T-helper 2 cell (primary cell): ENCODE measurements at places on chromosomes 7 and 10.

GRCh38 chr7:9181356-9181755 is 747.9 kb downstream of the NXPH1 start:
- DNase-seq = no peak

- DNase-seq = no peak
These were observed 27.8 kb upstream of the EBLN1 start for GRCh38 chr10:22245567-22245966.

DNA sequence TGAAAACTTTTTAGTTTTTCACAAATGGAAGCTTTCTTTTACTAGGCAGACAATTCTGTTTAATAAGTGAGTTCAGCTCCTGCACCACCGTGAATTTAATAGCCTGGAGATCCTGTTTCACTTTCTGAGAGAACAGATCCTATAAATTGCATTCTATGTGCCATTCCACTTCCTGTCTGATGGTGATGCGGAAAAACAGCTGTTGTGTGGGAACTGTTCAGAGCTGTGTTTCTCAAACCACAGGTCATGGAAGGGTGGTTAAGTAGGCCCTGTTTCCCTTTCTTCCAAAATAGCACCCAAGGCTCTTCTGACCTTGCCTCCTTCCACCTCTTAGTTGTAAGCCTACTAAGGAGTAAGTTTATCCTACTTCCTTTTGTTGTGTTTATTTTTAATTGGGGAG is 97.2 kb upstream of the DKK1 start:
- no peak for DNase-seq

DNA sequence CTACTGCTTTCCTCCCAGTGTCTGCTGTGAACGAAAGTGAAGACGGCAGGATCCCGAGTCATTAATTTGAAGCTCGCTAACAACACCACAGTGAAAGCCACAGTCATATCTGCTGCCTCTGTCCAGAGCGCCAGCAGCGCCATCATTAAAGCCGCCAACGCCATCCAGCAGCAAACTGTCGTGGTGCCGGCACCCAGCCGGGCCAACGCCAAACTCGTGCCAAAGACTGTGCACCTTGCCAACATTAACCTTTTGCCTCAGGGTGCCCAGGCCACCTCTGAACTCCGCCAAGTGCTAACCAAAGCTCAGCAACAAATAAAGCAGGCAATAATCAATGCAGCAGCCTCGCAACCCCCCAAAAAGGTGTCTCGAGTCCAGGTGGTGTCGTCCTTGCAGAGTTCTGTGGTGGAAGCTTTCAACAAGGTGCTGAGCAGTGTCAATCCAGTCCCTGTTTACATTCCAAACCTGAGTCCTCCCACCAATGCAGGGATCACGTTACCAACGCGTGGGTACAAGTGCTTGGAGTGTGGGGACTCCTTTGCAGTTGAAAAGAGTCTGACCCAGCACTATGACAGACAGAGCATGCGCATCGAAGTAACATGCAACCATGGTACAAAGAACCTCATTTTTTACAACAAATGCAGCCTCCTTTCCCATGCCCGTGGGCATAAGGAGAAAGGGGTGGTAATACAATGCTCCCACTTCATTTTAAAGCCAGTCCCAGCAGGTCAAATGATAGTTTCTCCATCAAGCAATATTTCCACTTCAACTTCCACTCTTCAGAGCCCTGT is 94.8 kb upstream of the KCNMA1 start:
- DNase-seq = no peak

- DNase-seq = no peak
These were observed 23.3 kb downstream of the PLCE1 start for GRCh38 chr10:94016727-94017714.

GRCh38 chr7:140084972-140085371 is 22.2 kb upstream of the PARP12 start:
- DNase-seq = peak; percentile 84

DNA sequence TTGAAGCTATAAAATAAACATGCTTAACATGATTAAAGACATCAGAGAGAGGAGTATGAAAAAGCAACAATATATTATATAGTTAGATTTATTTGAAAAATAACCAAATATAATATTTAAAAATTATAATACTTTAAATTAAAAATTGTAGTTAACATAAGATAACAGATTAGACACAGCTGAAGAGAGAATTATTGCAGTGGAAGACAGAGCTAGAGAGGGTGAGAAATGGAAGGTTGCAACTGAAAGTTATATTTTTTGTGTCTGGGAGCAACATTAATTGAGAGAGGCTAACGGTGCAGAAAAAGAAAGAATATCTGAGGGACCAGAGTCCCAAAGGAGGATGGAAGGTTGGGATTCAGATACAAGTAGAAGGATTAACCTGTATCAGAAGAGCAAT is 548.9 kb upstream of the FZD8 start:
- DNase-seq = no peak

GRCh38 chr7:27199849-27200760 is at the start of gene HOXA13:
Gene HOXA13 (minus strand): TSS chr7:27200091. CDS start chr7:27200077, 14 bp downstream.
- no peak for DNase-seq

- DNase-seq = peak; percentile 10
These were observed 7.3 kb downstream of the LRRN3 start for GRCh38 chr7:111098011-111098925.

GRCh38 chr7:81484261-81484660 is 285.6 kb downstream of the HGF start:
- no peak for DNase-seq

- no peak for DNase-seq
These were observed 16.6 kb downstream of the POLR1F start for GRCh38 chr7:19692111-19692828.

DNA sequence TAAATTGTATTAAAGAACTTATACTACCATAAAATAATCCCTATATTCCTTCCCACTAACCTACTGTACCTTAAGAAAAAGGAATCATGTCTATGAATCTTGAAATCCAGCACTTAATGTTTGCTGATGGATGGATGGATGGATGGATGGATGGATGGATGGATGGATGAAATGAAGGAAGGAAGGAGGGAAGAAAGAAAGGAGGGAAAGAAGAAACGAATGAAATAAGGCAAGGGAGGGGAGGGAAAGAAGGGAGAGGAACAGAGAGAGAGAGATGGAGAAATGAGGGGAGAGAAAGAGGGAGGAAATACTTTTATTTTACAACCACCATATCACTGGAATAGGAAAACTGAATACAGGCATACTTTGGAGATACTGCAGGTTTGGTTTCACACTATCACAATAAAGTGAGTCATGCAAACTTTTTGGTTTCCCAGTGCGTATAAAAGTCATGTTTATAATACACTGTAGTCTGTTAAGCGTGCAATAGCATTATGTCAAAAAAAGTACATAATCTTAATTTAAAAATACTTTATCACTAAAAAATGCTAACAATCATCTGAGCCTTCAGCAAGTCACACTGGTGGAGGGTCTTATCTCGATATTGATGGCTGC is 219.8 kb downstream of the CHCHD3 start:
- no peak for DNase-seq

DNA sequence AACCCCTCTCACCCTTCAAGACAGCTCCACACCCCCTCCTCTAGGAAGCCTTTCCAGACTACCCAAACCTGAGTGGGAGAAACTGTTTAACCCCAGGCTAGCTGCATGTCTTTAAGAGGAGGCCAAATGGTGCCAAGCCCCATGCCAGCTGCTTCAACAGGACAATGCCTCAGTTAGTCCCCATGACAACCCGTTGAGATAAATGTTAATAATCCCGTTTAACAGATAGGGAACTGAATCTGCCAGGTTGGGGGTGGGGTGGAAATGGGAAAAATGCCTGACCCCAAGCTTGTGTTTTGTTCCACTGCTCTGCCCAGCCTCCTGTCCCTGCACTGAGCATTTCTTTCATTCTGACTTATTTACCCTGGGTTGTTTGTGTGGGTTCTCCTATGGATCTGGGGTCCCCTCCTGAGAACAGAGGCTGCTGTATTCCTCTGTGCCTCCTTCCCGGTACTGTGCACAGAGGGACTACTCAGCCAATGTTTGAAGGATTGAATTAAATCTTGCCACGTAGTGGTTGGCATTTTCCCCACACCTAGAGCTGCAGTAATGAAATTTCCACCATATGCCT is 452.6 kb upstream of the ZMIZ1 start:
- DNase-seq = no peak

DNA sequence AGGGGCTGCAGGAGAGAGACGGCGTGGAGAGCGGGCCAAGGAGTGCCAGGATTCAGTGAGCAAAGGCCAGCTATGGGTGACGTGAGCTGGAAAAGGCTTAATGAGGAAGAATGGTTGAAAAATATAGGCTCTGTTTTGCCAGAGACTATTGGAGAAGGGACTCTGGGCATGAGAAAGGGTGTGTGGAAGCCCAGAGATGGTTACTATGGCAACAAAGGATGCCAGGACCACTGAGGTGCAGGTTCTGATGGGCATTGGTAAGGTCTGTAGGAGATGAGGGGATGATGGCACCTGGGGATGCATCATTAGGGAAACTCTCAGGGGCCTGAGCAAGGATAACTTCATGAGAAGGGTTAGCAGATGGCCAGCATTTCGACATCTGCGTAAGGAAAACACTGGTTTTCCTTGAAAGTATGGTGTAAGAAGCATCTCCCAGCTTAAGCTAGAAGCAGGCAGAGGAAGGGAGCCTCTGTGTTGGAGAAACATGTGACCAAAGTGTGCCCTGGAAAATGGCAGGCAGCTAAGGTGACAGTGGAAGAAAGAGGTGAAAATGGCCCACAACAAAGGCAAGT is 21.6 kb upstream of the FAM180A start:
- no peak for DNase-seq

DNA sequence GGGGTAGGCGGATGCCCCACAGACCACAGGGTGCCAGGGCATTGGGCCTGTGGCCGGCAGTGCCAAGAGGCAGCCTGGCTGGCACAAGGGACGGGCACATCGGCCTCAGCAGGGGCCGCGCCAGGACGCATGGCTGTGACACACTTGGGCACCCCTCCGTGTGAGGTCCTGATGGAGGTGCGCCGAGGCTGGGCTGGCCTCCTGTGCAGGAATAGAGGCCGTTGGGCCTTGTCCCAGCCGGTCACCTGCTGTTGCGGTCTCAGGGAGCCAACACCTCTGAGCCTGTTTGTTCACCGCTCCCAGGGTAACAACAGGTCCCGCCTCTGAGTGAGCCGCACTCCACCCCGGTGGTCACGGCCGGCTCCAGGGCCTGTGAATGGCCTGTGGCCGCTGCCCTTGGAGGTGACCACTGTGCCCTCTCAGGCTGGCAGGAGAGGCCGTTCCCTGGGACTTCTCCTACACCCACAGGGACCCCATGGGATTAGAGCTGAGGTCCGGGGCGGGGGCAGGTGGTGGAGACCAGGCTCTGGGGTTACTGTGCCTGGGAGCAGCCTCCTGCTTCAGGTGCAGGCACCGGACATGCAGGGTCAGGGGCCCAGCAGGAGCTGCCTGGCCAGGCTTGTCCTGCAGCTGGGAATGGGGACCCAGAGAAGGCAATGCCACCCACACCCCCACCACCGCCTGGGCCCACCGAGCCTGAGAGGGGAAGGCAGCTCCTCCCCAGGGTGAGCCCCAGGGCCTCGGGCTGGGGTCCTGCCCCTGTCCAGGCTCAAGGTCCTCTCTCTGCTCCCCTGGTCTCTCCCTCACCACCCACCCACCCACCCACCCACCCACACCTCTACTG is 12.0 kb downstream of the PWWP2B start:
- DNase-seq = no peak

DNA sequence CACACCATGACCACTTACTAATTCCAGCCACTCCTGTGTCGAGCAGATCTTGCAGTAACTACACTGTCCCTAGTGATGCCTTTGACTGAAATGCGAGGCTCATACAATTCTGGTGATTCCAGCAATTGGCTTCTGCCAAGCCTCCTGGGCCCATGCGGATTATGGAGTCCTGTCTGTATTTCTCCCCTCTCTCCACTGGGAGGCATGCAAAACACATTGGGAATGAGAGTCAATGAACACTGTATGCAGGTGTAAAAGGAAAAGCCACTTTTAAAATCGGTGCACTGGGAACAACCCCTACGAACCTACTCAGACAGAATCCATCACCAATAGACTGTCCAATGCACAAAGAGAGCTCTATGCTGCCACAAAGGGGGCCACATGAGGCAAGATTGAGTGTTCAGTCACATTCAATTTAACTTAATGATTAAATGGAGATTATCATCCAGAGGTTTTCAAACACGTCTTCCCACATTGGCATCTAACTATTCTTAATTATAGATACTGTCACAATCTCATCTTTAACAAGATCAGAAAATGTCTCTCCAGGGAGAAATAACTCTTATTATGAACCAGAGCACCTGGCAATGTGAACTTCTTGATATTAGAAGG is 550.6 kb downstream of the GLRX3 start:
- no peak for DNase-seq

GRCh38 chr10:98373260-98374040 is 41.5 kb downstream of the PYROXD2 start:
- DNase-seq = no peak

GRCh38 chr10:79275431-79275851 is 71.8 kb upstream of the PPIF start:
- DNase-seq = no peak

GRCh38 chr10:100780324-100780723 is 34.9 kb downstream of the PAX2 start:
- no peak for DNase-seq

GRCh38 chr7:123847868-123848267 is 2.9 kb downstream of the HYAL4 start:
- DNase-seq = no peak

- no peak for DNase-seq
These were observed 1.9 kb downstream of the GALNT17 start for GRCh38 chr7:71133856-71134255.

DNA sequence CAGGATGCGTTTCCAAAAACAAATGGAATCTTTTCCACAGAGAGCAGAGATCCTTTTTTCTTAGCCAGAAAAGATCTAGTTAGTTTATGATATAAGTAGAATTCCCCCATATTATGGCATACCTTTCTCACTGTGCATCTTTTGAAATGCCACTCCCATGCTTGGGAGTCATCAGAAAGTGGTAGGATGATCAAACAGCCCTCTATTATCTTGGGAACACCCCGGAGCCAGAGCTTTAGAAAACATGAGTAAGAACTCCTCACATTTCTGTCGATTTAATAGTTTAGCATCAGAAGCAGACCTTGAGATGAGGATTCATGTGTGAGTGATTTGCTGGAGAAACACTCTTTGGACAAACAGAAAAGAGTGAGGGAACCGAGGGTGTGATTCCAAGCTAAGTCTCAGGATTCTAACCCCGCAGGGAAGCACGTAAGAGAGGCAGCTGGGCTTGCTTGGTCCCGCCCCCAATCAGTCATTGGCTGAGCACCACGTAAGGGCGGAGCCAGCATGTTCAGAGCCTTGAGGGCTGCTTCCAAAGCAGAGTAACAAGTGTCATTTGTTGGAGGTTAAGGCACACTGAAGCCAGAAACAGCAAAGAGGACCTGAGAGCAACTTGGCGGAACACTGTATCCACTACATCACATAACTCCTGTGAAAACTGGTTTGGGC is 43.7 kb upstream of the NXPH1 start:
- no peak for DNase-seq
